Astrocyte (in vitro differentiated cells and primary cell): ENCODE measurements at places on chromosomes 12 and 14.

DNA sequence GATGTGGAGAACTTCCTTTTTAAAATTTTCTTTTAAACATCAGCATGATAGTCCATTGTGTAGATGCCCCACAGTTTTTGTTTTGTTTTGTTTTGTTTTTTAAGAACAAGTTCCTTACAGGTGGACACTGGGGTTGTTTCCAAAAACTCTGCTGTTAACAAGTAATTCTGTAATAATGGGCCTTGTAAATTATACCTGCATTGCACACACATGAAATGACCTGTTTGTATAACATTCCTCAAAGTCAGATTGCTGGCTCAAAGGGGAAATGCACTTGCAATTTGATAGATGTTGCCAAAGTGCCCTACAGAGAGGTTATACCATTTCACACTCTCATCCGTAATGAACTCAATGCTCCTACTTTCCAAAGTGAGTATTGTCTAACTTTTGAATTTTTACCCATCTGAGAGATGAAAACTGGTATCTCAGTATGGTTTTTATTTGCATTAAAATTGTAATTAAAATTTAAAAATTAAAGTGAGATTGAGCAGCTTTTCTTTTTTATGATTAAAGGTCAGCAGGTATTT lies 89.2 kb downstream of the SPPL3 start:
- DNase-seq, result no peak

- DNase-seq, result no peak
These were observed 444.3 kb downstream of the NELL2 start for GRCh38 chr12:44431647-44432343.

DNA sequence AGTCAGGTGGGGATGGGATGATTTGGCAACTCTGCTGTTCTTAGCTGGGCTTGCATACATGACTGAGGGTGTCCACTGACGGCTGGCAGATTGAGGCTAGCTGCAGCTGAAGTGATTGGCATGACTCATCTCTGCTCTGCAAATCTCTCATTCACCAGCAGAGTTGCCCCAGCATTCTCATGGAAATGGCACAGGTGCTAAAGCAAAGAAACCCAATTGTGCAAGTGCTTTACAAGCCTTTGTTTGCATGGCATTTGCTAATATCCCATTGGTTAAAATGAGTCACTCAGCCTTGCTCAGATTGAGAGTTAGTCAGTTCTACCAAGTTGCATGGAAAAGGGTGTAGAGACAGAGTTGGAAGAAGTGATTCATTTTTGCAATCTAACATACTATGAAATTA lies 389.7 kb upstream of the FAR2 start:
- DNase-seq, result peak; percentile 34

- DNase-seq, result no peak
These were observed 899 bp upstream of the KCNH3 start for GRCh38 chr12:49537752-49538509.

- no peak for DNase-seq
These were observed 308.0 kb upstream of the SFSWAP start for GRCh38 chr12:131402781-131403396.

GRCh38 chr12:93192878-93193277 lies 184.8 kb upstream of the NUDT4 start:
- no peak for DNase-seq

GRCh38 chr14:71474301-71475265 lies 457.6 kb upstream of the RGS6 start:
- DNase-seq, result no peak

DNA sequence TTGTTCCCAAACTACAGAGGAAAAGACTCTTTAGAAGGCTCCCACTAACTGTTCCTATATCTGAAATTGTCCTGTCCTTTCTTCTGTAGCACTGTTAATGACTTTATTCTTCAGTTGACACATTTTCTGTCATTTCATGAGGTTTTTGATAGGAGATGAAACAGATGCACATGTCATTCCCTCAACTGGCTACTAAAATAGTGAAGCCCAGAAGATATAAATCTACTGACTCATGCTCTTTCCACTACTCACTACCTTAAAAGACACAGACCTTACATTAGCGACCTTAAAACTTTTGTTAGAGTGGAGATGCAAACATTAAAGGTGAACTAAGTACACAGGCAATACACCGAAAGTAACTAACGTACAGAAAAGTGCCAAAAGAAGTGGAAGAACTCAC lies 59.5 kb upstream of the ANKS1B start:
- DNase-seq, result no peak

DNA sequence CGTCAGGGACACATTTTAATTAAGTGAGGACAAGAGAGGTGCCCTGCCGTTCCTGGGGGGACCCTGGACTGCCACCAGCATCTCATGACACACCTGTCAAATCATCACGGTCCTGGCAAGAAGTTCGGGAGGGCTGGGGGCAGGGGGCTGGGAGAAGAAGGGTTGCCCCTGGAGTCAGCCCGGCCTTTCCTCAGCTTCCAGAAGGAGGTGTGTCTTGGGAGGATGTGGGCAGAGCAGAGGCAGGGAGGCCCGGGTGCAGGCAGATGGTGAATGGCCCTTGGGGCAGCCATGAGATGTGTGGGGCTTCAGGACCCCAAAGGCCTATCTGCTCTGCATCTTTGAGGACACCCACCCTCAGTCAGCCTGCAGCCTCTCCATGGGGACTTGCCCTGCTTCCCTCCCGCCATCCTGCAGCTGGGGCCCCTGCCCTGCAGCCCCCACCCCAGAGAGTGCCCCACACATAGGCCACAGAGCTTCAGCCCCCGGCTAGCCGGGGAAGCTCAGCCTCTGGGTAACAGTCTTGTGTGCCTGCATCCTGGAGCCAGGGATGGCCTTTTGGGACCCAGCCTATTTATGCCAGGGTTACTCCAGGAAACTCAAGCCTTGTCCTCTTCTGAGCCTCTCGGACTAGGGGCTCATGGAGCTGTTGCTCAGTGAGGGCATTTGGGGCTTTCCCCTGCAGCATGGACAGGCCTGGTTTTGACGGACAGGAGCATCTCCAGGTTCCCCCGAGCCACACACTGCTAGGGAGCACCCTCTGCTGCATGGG lies 178.5 kb downstream of the KIF26A start:
- DNase-seq, result no peak

DNA sequence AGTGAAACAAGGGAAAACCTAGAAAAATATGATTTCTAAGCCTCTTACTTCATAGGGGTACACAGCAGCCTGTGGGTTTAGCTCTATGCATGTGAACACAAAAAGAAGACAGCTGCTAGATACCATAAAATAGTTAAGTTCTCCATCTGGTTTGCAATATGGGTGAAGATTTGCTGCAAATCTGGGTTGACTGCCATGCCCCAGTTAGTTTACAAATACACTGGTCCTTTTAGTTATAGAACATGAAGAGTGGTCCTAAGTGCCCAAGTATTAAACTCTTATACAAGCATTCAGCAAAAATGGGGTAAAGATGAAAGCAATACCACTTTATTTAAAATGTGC lies 176.1 kb downstream of the AEBP2 start:
- DNase-seq, result no peak

DNA sequence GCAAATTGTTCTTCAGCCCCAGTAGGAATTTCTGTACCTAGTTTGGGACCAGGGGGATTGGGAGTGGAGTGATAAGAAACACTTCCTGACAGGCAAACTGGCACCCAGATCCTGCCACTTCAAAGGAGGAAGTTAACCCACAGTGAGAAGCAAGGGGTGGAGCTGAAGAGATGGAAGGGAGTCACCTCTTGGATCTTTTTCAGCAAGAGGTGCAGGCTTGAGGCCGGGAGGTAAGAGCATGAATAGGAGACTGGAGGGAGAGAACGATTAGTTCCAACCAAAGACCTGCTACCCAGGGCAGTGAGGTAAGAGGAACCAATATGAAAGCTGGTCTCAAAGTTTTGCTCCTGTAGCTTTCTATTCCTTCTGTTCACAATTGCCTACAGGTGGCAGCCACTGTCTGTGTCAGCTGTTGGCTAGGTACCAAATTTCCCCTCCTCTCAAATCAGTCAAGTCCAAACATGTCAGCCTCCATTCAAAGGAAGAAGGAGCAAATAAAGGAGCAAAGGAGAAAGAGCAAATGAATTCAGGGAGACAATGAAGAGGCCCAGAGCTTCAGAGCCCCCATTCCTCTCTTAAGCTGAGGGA lies 14.9 kb upstream of the TAC3 start:
- no peak for DNase-seq

- DNase-seq, result no peak
These were observed 75.4 kb downstream of the VCPKMT start for GRCh38 chr14:50040895-50041465.
